ENCODE measurements at places on chromosomes 16 and 17.

DNA sequence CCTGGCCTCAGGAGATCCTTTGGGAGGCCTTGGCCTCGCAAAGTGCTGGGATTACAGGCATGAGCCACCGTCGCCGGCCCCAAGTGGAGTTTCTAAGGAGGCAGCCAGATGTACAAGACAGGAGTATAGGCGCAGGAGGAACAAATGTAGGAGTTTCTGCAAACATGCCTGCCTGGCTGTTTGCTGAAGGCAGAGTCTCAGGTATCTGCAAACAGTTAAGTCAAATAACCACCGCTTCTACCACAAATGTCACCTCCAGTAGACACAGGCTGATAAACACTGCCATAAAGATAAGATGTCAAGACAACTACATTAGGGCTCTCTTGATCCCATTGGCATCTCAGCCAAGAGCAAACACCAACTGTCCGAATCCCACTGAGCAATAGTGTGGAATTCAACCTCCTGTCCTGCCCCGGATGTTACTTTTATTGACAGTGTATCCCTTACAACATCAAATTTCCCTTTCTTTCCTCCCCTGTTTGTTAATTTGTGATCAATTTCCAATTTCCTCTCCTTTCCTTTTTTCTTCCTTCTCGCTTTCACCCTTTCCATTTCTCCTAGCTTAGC, 5.6 kb upstream of the COG1 start:
- no peak for DNase-seq

DNA sequence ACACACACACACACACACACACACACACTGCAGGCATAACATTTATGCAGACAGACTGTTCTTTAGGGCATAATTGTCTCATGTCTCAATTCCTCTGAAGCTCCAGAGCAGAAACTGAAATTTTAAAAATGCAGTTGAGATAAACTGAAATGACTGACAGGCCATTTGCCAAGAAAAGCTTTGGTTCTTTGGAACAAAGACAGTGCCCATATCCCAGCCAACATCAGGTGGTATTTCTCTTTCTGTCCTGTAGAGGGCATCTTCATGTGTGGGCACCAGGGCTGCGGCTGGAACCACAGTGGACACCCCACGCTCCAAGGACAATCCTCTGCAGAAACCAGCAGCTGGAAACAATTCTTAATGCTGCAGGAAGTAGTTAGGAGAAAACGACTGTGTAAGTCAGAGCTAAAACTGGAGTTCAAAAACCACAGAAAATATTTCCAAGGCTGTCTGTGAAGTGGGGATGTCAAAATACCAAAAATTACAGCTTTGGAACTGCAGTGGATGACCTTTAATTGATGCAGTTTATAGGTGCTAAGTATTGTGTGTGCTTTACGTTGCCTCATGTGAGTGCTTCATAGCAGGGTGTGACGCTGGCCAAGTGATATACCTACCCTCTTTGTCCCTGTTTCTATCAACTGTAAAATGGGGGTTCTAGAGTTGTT, 10.6 kb upstream of the MEFV start:
- DNase-seq = no peak

DNA sequence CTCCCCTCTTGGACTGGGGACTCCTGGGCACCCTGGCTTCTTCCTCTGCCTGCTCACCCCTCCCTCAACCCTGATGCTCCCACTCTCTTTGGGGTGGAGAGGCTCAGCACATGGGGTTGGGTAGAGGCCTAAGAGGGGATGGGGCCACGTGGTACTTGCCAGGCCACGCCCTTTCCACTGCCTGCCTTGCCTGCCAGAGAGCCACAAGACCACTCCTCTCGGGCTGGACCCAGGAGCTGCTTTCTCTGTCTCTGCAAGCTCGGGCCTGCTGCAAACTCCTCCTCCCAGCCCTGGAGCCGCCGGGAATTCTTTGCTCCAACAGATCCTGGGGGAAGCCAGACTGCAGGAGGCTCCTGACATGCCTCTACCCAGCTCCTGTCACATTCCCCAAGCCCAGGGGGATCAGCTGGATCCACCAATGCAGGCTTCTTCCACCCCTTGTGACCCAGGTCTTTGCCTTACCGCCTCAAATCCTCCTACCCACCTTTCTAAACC, 11.8 kb downstream of the DLX4 start:
- no peak for DNase-seq

DNA sequence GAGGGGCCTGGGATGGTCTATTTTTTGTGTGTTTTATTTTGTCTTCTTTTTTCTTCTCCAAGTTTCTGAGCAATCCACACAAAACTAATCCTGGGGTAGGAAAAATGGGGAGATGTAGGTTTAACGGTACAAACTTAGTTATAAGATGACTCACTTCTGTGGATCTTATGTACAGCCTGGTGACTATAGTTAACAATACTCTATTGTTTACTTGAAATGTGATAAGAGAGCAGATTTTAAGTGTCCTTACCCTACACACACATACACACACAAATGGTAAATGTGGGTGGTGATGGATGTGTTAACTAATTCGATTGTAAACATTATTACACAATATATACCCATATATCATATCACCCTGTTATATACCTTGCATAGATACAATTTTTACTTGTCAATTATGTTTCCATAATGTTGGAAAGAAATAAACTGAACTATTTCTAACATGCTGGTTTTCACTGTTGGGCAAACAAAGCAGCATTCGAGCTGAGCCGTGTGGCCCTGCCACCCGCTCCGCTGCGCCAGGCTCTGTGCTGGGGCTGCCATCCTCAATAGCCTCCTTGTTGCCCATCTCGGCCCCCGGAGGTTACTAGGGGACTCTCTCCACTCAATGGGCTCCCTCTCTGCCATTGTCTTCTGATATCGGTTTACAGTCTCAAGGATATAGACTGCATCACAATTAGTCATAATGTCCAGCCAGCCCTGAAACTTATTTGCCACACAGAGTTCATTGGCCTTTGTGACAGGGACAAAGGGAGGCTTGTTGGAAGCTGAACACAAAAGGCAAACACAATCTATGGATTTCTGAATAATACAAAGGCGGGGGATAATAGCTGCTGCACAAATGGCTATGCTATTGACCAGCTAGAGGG, 380.3 kb upstream of the MAF start:
- no peak for DNase-seq

DNA sequence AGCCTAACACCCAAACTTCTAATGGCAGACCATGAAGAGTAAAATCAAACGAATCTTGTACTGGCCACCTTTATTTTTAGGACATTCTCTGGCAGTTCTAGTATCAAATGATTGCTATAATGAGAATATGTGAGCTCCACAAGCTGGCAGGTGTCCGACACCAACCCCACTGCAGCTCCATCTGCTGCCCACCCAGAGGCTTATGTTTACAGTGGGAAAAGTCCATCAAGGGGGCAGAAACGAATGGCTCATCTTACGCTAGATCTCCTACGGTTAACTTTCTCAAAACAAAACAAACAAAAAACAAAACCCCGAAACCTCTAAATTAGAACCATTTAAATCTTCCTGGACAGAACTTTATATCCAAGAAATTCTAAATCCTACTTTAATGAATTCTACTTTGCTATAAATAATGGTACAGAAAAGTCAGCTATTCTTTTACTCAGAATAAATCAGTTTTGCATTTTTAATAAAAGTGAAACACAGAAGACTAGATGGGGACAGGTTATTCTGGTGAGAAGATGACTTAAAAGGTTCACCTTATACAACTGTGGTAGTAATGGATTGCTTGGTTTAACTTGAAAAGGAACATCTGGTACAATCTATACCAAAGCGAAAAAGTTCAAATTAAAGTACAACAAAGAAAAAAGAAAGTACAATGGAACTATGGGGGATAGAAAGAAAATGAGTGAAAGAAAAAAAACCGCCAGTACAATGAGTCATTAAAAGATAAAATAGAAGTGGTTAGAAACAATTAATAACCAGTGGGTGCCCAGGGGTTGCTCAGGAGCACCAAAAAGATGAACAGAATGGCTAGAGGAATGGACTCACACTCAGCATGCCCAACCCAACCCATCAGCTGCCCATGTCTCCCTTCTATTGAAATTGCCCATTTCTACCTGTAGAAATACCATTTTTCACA, 40.2 kb downstream of the GRB2 start:
- DNase-seq = no peak

DNA sequence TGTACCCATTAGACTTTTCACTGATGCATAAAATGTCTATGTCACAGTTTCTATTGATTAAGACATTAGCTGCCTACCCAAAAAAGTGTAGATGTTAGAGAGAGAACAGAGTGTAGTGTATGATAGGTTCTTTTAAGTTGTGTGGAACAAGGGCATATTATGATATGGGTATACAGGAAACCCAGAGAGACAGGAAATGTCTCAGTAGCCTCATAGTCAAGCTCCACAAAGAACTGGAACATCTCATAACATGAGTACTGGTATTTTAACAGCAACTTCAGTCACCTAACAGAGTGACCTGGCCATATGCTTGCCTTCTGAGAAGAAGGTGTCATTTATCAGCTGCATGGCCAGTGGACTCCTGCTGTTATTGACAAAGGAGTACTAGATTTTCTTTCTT, 128.1 kb downstream of the RGS9 start:
- DNase-seq = no peak

GRCh38 chr17:80770881-80771611, 220.6 kb upstream of the CHMP6 start:
- peak; percentile 77 for DNase-seq
